ENCODE measurements at places on chromosomes 4 and X.

DNA sequence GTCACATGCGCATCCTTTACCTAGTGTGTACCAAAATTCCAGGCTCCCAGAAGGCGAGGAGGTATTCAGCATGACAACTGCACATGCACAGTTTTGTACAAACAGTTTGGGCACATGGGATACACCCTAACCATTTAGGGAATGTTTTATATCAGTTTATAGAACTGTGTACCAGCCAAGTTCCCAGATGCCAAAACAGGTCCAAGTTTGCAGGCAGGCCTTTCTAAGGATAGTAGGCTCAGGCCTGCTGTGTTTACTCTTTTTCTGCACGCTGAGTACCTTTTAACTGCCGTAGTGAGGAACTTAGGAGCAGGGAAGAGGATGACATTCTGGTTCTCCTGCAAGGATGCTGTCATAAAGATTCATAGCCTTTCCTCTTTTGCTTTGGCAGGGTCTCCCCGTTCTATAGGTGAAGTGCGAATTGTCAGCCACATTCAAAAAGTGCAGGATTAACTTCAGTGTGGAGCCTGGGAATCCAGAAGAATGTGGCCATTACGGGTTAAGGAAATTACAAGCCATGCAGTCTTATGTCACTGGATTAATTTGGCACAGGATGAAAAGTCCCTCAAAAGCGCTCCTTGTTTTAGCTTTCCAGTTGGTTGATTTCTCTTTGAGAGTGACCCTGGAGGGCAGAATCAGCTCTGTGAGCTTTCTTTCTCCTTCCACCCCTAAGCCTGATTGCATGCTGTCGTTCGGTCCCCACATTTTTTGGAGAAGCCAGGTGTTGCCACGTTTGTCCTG, 259.8 kb downstream of the ARHGAP10 start:
- no peak for DNase-seq

DNA sequence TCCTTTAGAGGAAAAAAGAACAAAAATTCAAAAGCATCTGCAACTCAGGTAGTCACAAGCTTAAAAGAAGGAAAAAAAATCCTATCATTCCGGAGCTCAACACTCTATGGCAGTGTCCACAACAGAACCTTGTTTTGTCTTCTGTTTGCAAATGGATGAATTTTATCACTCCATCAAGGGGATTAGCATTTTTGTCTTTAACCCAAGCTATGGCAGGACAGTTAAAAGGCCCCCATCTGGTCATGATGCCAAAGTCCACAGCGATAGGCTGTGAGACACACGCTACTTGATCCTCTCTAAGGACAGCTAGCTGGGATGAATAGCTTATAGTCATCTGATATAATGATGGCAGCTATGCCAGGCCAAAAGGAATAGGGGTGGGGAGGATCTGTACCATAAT, 16.6 kb downstream of the AMER1 start:
- no peak for DNase-seq

GRCh38 chr4:76197971-76198410, 15.6 kb downstream of the SCARB2 start:
- peak; percentile 25 for DNase-seq

DNA sequence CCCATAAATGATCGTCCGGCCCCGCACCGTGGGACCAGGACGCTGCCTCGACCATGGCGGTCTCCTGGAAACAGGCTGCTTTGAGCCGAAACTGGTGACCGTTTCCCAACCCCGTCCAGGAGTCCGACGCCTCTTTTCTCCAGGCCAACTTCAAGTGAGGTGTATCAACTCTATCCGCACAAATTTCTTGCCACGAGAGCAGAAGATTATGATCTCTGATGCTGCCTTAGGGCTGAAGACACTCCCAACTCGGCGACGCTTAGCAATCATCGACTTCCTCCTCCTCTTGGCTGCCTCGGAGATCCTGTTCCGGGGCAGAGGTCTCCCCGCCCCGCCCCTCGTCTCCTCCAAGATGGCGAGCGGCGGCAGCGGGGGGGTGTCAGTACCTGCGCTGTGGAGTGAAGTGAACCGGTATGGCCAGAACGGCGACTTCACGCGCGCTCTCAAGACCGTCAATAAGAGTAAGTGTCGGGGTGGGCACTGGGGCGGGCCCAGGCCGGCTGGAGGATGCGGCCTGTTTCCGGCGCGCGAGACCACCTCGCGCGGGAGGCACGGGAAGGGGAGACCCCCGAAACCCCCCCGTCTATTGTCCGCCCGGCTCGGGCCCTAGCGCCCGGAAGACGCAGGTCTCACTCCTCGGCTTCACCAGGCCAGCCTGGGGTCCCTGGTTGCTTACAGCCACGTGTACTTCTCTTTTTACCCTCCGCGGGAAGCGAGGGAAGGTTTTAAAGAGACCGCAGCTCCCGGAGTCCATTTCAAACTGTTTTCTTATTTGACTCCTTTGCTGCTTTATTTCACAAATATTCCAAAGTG, at the start of gene SRP72:
SRP72 (plus strand) TSS at position 334 of the 813 bp plus-strand sequence; CDS start at position 353, 19 bp downstream.
- peak; percentile 91 for DNase-seq

GRCh38 chrX:100829730-100830129, 9.5 kb downstream of the CSTF2 start:
- DNase-seq: peak; percentile 15

DNA sequence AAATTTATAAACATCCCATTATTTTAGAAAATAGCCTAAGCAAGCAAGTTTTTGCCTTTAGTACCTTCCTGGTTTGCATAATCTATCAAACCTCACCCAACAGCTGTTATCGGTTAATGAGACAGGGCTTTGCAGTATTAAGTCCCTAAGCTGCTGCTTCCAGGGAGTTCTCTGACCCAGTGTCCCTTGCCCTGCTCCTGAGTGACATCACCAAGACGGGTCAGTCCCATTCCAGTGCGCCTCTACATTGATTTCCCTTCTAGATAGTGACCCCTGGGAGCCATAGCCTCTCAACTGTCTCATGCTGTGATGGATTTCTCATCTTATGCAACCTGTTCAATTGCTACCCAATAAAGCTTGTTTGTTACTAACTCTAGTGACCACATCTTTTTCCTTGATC, 410.4 kb downstream of the SPOCK3 start:
- no peak for DNase-seq

DNA sequence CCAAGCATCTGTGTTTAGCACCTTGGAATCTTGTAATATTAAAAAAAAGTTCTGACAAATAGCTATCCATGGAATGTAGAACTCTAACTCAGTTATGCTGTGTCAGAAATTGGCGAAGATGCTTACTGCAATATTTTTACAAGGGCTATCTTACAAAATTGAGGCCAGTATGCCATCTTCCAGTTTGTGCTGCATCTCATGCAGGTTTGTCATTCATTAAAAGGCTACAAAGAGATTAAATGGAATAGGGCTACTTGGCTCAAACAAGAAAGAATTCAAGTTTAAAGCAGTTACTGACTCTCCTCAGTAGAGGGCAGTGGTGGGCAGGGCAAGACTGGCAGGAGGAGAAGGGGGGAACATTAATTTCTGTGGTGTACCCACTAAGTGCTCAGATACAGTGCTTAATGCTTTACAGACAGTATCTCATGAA, 66.5 kb downstream of the SHROOM4 start:
- no peak for DNase-seq

GRCh38 chr4:43423276-43423675, 530.8 kb downstream of the GRXCR1 start:
- DNase-seq: no peak
